Left cardiac atrium (tissue), 4 donors: ENCODE measurements at places on chromosomes 1 and 21. TPM values are rescaled to one million over a fixed set of nuclear protein-coding genes. Genes with fewer than 3 reads are reported as not detected.
A peak's percentile ranks its signal among the peaks of the same experiment; 100 is the strongest.

DNA sequence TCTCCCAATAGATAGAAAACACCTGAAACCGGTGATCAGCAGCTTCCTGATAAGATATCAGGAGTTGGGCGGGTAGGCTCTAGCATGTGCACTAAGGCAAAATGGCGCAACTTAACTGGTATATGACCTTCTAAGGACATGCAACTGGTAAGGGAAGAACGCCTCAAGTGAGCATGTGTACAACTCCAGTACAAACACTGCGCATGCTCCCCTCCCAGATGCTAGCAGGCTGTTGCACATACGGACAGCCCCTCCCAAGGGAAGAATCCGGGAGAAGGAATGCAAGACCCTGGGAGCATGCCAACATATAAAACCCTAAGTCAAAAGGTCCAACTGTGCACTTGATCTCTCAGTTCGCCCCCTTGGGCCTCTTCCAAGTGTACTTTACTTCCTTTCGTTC, 110.8 kb downstream of the TSEN15 start:
- DNase-seq, result peak; percentile 34

GRCh38 chr1:20199840-20200239, 13.5 kb upstream of the PLA2G2C start:
- no peak for DNase-seq

- no peak for DNase-seq
Observed at GRCh38 chr1:156905651-156906050, 12.1 kb downstream of the PEAR1 start.

DNA sequence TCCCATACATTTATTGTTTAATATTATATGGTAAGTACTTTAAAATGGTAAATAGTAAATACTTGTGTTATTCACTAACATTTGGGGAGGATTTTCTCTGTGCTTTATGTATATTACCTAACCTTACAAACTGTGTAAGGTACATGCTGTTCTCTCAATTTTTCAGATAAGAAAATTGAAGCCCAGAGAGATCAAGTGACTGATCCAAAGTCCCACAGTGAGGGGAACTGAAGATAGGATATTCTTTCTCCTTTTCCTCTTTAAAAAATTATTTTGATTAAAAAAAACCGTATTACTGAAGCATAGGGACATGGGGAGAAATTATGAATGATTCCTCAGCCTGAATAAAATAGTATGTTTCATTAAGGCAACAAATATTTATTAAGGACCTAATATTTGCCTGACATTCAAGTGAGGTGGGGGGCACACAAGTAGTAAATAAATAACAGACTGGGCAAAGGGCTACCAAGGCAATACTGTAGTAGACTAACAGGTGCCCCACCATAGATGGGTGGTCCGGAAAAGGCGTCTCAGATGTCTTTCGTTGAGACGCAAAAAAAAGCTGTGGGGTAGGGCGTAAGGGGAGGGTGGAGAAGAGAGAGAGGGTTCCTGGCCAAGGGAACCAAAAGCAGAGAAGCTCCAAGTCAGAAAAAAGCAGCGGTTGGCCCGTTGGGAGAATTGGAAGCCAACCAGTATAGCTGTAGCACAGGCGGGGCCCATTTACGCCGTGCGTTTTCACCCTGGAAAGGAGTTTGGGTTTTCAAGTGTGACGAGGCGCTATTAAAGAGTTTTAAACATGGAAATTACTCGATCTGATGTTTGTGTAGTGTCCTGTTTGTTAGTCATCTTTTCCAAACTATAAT, 944 bp upstream of the AGO3 start:
- peak; percentile 61 for DNase-seq

- DNase-seq, result peak; percentile 20
Observed at GRCh38 chr1:89633800-89634625, 1.1 kb downstream of the LRRC8C start.

DNA sequence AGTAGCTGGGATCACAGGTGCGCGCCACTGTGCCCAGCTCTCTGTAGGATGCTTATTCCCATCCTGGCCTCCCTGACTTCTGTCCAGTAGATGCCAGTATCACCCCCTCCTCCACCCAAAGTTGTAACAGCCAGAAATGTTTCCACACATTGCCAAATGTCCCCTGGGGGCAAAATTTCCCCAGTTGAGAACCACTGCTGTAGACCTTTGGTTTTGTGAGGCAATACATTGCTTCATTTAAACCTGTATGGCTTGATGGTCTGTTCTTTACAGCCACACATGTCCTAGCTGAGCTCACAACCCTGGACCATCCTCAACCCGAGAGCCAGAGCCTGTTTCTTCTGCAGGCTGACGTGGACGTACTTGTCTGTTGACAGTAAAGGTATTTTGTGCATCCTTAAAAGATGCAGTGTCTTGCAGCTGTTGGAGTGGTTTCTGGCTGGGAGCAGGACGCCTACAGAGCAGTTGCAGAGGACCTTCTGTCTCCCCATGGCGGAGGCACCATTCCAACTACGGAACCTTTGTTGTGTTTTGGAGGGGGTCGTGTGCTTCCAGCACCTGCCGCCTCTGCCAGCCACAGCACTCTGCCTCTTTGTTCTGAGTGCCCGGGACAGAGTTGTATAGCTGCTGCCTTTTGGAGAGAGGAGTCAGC, 26.6 kb downstream of the DOP1B start:
- no peak for DNase-seq

DNA sequence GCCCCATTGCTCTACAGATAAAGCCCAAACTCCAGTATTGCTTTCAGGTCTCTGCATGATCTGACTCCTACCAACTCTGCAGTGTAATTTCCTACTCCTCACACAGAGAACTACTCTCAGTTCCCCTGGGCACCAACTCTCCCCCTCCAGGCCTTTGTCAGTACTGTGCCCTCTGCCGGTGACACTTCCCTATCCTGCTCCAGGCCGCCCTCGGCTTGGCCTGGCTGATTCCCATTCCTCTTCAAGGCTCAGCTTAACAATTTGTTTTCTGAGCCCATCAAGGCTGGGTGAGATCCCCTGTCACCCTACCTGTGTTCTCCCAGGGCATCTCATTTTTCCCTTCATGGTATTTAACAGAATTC, 2.6 kb downstream of the SLAMF8 start:
- peak; percentile 49 for DNase-seq

- peak; percentile 70 for DNase-seq
Observed at GRCh38 chr1:110460253-110461220, 9.6 kb downstream of the PROK1 start.

DNA sequence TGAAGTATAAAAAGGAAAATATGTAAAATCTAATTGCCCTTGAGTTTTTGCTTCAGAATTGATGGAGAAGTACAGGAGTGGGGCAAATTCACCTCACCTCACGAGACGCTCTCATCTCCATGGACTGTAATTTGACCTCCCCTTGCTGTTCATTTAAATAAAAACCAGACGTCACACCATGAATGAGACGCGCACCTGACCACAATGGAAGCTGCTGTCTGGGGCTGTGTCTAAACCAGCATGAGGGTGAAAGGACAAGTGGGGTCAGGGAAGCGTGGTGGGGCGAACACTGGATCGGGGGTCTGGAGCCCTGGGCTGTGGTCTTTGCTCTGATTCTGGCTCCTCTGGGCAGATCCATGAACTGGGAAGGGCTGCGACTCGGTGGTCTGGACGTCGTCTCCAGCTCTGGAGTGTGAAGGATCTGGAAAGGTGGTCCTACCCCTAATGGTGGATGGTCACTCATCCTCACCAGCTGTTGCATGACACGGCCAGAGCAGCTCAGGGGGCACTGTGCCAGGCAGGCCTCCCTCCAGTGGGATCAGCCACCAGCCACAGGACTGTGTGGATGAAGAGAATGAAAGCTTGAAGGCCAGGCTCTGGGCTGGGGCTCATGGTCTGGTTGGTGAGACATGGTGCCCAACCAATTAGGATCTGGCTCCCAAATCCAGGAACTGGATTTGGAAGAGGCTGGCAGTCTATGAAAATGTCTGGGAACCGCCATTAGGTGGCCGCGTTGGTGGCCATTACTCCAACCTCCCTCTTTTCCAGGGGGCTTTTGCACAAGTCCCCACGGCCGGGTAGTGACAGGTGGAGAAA, 728.6 kb downstream of the PTPRU start:
- DNase-seq, result no peak

GRCh38 chr1:56644919-56645676, at the start of gene PRKAA2:
Gene PRKAA2 (plus strand): TSS chr1:56645314. CDS start chr1:56645388, 74 bp downstream.
- peak; percentile 60 for DNase-seq

- no peak for DNase-seq
Observed at GRCh38 chr1:20142001-20142710, 3.0 kb downstream of the PLA2G2F start.

- DNase-seq, result peak; percentile 43
Observed at GRCh38 chr1:206766251-206766856, 4.2 kb upstream of the IL19 start.

Gene KAZN
- total RNA-seq, result 12.6 TPM

Gene SPTA1
- total RNA-seq, result 0.03 TPM

Gene SLC45A3
- total RNA-seq, result 1.3 TPM

Gene VWA5B1
- 0.06 TPM for total RNA-seq

Gene LYPD8
- total RNA-seq, result not detected

Gene NBPF8
- 4.5 TPM for total RNA-seq

Gene TIE1
- total RNA-seq, result 23.1 TPM

Gene GJC2
- 2.3 TPM for total RNA-seq
